Small intestine (tissue), 16 donors: ENCODE measurements at places on chromosomes 3 and 15. TPM values are rescaled to one million over a fixed set of nuclear protein-coding genes. Genes with fewer than 3 reads are reported as not detected.

Gene BFSP2
- polyA plus RNA-seq = not detected

Gene HRG
- polyA plus RNA-seq = not detected

Gene RFC4
- 9.2 TPM for polyA plus RNA-seq

Gene GOLGA6D
- not detected for polyA plus RNA-seq

Gene CHL1
- polyA plus RNA-seq = 6.6 TPM
